Esophagus muscularis mucosa (tissue), 4 donors: ENCODE measurements at places on chromosomes 6 and 20. TPM values are rescaled to one million over a fixed set of nuclear protein-coding genes. Genes with fewer than 3 reads are reported as not detected.

- no peak for DNase-seq
- H3K27ac ChIP-seq = no peak overlapping the region
- no peaks in the 10 kb centered on the region for H3K36me3 ChIP-seq
- H3K27me3 ChIP-seq = no peaks in the 10 kb centered on the region
- no peak overlapping the region for H3K4me3 ChIP-seq
- H3K4me1 ChIP-seq = no peaks in the 10 kb centered on the region
Measured at GRCh38 chr6:124703541-124703940, 258.7 kb upstream of the RNF217 start.

GRCh38 chr6:10146715-10147451 is 268.0 kb downstream of the TFAP2A start:
- no peaks in the 10 kb centered on the region for H3K27me3 ChIP-seq
- peak overlapping the region; percentile 56 for H3K4me3 ChIP-seq
- no peaks in the 10 kb centered on the region for H3K4me1 ChIP-seq
- H3K36me3 ChIP-seq = no peaks in the 10 kb centered on the region

GRCh38 chr6:160851031-160851430 is 140.5 kb upstream of the MAP3K4 start:
- H3K27me3 ChIP-seq = no peaks in the 10 kb centered on the region
- no peak overlapping the region for H3K27ac ChIP-seq
- DNase-seq = no peak
- H3K4me3 ChIP-seq = no peak overlapping the region
- H3K4me1 ChIP-seq = no peaks in the 10 kb centered on the region

The DSP gene
- total RNA-seq = 5.2 TPM

GRCh38 chr6:13075141-13075845 is 253.0 kb downstream of the TBC1D7 start:
- no peaks in the 10 kb centered on the region for H3K36me3 ChIP-seq
- no peaks in the 10 kb centered on the region for H3K4me1 ChIP-seq
- H3K4me3 ChIP-seq = no peak overlapping the region
- DNase-seq = peak; percentile 72
- H3K27me3 ChIP-seq = no peaks in the 10 kb centered on the region

- H3K36me3 ChIP-seq = no peaks in the 10 kb centered on the region
- no peak for DNase-seq
- no peak overlapping the region for H3K27ac ChIP-seq
- no peak overlapping the region for H3K4me3 ChIP-seq
- H3K27me3 ChIP-seq = no peaks in the 10 kb centered on the region
Measured at GRCh38 chr6:41621367-41621766, 16.9 kb upstream of the MDFI start.

DNA sequence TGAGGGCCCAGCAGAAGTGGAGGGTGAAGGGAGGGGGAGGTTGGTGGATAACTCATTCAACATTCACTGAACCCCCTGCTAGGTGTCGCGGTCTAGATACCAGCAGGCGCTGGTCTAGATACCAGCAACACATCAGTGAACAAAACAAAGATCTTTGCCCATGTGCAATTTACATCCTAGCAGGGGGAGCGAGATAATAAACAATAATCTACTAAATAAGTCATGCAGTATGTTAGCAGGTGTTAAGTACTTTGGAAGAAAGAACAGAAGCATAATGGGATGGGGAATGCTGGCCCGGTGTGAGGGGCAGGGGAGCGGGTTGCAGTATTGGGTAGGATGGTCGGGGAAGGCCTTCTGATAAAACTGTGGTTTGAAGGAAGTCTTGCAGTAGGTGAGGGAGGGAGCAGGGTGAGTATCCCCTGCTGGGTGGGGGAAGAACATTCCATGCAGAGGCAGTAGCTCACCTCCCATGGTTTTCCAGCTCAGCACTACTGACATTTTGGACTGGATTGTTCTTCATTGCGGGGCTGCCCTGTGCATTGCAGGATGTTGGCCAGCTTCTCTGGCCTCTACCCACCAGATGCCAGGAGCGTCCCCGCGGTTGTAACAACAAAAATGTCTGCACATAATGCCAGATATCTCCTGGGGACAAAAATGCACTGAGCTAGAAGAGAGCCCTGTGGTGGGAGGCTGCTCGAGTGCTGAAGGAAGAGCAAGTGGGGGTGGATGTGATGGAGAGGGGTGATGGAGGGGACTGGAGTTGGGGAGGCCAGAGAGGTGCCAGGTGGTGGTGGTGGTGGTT is 117.3 kb downstream of the TOX2 start:
- H3K4me3 ChIP-seq = no peak overlapping the region
- no peak for DNase-seq
- no peaks in the 10 kb centered on the region for H3K4me1 ChIP-seq
- H3K27me3 ChIP-seq = no peaks in the 10 kb centered on the region
- H3K36me3 ChIP-seq = no peaks in the 10 kb centered on the region

The IMPG1 gene
- total RNA-seq = not detected

- no peaks in the 10 kb centered on the region for H3K27me3 ChIP-seq
- no peaks in the 10 kb centered on the region for H3K36me3 ChIP-seq
- H3K27ac ChIP-seq = no peak overlapping the region
- no peak for DNase-seq
Measured at GRCh38 chr6:75230484-75231325, 12.9 kb downstream of the COX7A2 start.

The TP53RK gene
- total RNA-seq = 22.2 TPM

The MYB gene
- total RNA-seq = 0.42 TPM

- no peak for DNase-seq
- no peak overlapping the region for H3K4me3 ChIP-seq
- no peaks in the 10 kb centered on the region for H3K27me3 ChIP-seq
- H3K27ac ChIP-seq = no peak overlapping the region
- H3K4me1 ChIP-seq = no peaks in the 10 kb centered on the region
- no peaks in the 10 kb centered on the region for H3K36me3 ChIP-seq
Measured at GRCh38 chr6:157361886-157362285, 19.1 kb upstream of the ZDHHC14 start.

DNA sequence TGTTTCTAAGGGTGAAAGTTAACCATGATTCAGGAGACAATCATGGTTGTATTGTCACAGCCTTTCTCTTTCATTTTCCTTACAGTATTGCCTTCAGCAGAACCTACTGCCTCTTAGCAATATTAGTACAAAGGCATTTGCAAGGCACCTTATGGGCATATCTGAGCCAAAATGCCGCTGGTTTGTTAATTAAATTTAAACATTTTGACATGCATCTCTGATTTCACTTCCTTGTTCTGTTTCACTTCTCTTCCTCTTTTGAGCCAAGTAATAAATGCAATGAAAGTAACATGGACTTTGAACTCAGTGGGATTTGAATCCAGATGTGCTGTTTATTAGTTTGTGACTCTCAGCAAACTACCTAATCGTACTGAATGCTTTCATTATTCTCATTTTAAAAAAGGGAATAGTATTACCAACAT is 467.4 kb upstream of the CITED2 start:
- no peak for DNase-seq
- H3K36me3 ChIP-seq = no peaks in the 10 kb centered on the region
- no peak overlapping the region for H3K27ac ChIP-seq
- no peak overlapping the region for H3K4me3 ChIP-seq
- H3K27me3 ChIP-seq = no peaks in the 10 kb centered on the region

The MPC1 gene
- 66.9 TPM for total RNA-seq

The DDX43 gene
- total RNA-seq = 1.2 TPM

The LY86 gene
- total RNA-seq = 1.4 TPM

GRCh38 chr6:89037141-89037900 is 43.2 kb upstream of the PNRC1 start:
- DNase-seq = no peak
- H3K36me3 ChIP-seq = no peaks in the 10 kb centered on the region
- H3K4me1 ChIP-seq = peaks cover 31% of the 10 kb centered on the region
- peak overlapping the region; percentile 92 for H3K27ac ChIP-seq
- no peak overlapping the region for H3K4me3 ChIP-seq
- H3K27me3 ChIP-seq = no peaks in the 10 kb centered on the region

The C6orf132 gene
- total RNA-seq = 1.6 TPM

GRCh38 chr20:55271371-55271770 is 733.9 kb downstream of the CBLN4 start:
- H3K4me1 ChIP-seq = no peaks in the 10 kb centered on the region
- H3K27me3 ChIP-seq = no peaks in the 10 kb centered on the region
- DNase-seq = no peak
- H3K36me3 ChIP-seq = no peaks in the 10 kb centered on the region

GRCh38 chr20:19874040-19874727 is 116.1 kb downstream of the RIN2 start:
- no peak for DNase-seq
- peaks cover 13% of the 10 kb centered on the region for H3K36me3 ChIP-seq
- H3K27ac ChIP-seq = no peak overlapping the region
- peaks cover 13% of the 10 kb centered on the region for H3K4me1 ChIP-seq
- H3K27me3 ChIP-seq = no peaks in the 10 kb centered on the region
- H3K4me3 ChIP-seq = no peak overlapping the region

GRCh38 chr6:52241819-52242218 is 2.5 kb downstream of the IL17F start:
- no peak overlapping the region for H3K4me3 ChIP-seq
- DNase-seq = no peak
- H3K36me3 ChIP-seq = no peaks in the 10 kb centered on the region
- H3K27ac ChIP-seq = no peak overlapping the region
- H3K27me3 ChIP-seq = no peaks in the 10 kb centered on the region
- H3K4me1 ChIP-seq = no peaks in the 10 kb centered on the region
